ENCODE measurements at places on chromosomes 6 and 20.
A peak's percentile ranks its signal among the peaks of the same experiment; 100 is the strongest.

DNA sequence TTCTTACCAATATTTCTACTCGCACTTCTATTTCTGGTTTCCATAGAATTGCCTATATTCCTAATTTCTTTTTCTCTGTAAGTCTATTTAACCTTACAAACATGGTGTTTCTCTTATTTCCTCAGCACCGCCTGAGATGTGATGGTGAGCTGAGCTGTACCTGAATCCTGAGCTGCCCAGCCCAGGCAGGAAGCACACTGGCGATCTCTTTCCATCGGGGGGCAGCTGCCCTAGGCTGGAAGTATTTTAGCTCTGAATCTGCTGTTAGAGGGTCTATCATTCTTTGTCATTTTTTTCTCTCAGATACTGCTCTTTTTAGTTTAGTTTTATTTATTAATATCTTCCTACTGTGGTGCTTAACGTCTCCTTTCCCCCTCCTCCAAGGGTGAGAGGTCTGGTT, 173.4 kb upstream of the SLC35B3 start:
- DNase-seq, result no peak

- no peak for DNase-seq
Observed at GRCh38 chr20:8842525-8842924, 226.4 kb upstream of the PLCB4 start.

GRCh38 chr20:61886721-61887595, 178.7 kb downstream of the TAF4 start:
- no peak for DNase-seq

GRCh38 chr6:69423785-69424184, 373.0 kb downstream of the LMBRD1 start:
- DNase-seq, result no peak

- peak; percentile 68 for DNase-seq
Observed at GRCh38 chr6:35082046-35082732, 59.0 kb downstream of the TCP11 start.

DNA sequence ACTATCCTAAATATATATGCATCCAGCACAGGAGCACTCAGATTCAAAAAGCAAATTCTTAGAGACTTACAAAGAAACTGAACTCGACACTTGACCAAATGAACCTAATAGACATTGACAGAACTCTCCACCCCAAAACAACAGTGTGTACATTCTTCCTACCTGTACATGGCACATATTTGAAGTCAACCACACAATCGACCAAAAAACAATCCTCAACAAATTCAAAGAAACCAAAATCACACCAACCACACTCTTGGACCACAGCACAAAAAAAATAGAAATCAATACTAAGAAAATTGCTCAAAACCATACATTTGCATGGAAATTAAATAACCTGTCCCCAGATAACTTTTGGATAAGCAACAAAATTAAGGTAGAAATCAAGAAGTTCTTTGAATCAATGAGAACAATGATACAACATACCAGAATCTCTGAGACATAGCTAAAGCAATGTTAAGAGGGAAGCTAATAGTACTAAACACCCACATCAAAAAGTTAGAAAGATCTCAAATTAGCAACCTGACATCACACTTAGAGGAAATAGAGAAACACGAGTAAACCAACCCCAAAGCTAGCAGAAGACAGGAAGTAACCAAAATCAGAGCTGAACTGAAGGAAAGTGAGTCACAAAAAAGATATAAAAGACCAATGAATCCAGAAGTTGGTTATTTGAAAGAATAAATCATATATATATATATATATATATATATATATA, 12.5 kb upstream of the TREM1 start:
- no peak for DNase-seq

GRCh38 chr6:51842804-51843378, 244.5 kb downstream of the PKHD1 start:
- DNase-seq, result no peak

DNA sequence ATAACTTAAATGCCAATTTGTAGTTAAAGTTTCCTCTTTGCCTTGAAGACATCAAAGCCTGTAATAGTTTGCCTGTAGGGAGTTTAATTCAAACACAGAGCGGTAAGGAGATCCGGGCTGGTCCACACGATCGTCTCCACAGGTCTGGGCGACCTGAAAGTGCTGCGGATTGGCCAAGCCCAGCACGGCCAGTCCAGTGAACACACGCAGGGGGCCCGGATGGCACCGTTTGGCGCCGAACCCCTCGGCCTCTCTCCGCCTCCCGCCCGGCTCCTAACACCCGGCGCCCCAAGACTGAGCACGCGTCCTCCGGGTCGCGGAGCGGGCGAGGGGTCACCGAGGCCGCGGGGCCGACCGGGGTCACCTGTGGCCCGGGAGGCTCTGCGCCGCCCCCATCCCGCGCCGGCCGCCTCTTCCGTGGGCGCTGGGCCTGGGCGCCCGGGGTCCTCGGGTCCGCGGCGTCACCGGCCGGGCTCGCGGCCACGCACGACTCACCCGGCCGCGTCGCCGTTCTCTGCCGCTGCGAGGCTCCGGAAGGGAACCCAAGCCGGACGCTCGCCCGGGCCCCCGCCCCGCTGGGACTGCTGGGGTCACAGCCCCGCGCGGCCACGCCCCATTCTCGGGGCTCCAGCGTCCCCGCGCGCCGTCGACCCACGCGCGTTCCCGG, 481 bp downstream of the SERPINB6 start:
- DNase-seq, result peak; percentile 93

- DNase-seq, result no peak
Observed at GRCh38 chr20:10113746-10114145, 79.0 kb downstream of the ANKEF1 start.

- no peak for DNase-seq
Observed at GRCh38 chr20:49099011-49099410, 52.9 kb downstream of the CSE1L start.

GRCh38 chr6:4615891-4616290, 160.3 kb upstream of the CDYL start:
- no peak for DNase-seq

GRCh38 chr6:25312703-25313102, 33.5 kb downstream of the CARMIL1 start:
- no peak for DNase-seq

GRCh38 chr20:50798650-50799049, 3.8 kb downstream of the BCAS4 start:
- no peak for DNase-seq

DNA sequence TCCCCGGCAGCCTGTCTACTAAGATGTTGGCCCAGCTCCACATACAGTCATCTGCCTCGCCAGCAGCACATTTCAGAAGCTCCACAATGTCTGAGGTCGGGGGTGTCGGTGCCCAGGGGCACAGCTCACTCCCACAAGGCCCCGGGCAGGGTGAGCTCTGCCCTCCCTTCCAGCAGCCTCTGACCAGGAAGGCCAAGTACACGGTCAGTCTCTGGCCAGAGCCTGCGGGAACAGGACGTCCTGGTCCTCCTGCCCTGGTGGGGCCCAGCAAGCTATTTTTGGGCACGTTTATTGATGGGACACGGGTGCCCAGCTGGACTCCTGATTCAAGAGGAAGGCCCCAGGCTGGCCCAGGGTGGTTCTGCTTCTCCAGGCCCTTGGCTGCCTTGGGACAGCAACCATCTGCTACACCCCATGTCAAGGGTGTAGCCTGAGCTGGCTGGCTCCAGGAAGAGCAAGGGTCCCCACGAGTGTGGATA, 114.9 kb upstream of the PTPN1 start:
- peak; percentile 92 for DNase-seq

DNA sequence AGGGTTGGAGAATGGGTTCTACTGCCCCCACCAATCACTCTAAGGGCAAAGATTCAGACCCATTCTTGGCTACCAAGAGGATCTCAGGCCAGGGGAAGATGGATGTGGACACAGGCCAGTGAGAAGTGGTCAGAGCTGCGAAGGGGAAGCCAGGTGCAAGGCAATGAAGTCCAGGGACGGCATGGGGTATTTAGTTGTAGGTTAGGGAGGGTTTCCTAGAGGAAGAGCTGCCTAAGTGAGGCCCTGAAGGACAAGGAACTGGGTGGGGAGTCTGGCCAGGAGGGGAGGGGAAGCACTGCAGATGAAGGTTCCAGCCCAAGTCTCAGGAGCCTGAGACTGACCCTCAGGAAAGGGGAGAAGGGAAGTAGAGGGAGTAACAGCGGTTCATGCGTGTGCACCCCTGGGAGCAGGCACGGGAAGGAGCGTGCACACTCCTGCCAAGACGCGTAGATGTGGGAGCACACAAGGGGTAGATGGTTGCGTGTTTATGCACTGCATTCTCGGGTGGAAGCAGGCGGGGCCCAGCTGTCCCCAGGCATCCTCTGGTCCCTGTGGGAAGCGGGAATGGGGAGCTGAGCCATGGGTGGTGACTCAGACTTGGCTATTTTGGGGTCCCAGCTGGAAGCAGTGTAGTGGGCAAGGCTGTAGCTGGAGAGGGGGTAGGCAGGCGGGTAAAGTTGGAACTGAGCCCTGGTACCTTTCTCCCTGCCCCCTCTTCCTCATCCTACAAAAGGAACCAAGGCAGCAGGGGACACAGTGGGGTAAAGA, 3.3 kb downstream of the ACTL10 start:
- no peak for DNase-seq

DNA sequence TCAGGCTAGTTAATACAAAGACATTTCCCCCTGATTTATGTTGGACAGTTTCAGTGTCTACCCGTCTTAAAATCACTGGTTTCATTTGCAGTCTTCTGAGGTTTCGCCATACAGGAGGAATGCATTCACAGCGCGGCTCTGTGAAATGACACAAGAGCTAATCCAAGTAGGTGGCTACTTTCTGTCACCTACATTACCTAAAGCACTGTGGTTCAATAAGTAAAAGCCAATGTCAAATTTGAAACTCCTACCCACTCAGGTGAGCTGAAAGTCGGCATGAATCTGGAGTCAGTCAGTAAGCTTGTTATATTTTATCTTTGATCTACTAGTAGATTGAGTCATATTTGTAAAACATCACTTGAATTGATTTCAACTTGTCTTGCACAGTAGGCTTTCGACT, 370.8 kb downstream of the LAMA2 start:
- DNase-seq, result no peak

- no peak for DNase-seq
Observed at GRCh38 chr6:722077-722524, 29.2 kb upstream of the EXOC2 start.

DNA sequence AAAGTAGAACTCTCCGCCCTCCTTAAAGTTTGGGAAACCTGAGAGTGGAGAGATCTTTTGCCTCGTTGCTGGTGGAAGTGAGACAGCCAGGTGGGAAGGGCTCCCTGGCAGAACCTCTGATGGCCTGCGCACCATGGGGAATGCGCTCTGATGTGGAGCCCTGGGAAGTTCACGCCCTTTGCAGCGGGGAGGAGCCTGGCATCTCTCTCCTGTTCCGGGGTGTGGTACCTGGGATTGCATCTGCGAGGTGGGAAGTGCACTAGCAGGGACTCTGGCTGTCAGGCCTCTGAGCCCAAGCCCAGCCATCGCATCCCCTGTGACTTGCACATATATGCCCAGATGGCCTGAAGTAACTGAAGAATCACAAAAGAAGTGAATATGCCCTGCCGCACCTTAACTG, 159.8 kb downstream of the AKAP7 start:
- no peak for DNase-seq

- no peak for DNase-seq
Observed at GRCh38 chr20:9635750-9636149, 121.4 kb downstream of the LAMP5 start.

DNA sequence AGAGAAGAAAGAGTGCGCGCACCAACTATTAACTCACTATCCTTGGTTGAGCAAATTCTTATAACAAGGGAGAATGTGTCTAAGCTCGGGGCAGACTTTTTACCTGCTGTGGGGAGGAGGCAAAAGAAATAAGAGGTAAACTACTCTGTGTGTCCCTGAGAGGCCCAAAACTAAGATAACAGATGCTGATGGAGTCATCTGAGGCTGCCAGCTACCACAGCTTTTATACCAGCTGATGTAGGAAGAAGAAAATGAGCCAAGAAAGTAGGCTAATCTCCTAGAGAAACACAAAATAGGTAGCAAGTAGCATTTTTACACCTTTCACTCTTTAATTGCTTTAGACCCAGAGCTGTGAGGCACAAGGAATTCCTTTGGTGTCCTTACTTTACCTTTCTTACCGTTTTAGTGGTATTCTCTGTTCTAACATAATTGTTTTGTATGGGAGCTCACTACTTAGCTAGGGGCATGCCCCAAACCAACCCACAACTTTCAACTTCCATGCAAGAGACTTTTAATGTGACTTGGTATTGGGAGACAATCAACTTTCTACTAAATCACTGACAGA, 27.8 kb upstream of the PIM1 start:
- no peak for DNase-seq

DNA sequence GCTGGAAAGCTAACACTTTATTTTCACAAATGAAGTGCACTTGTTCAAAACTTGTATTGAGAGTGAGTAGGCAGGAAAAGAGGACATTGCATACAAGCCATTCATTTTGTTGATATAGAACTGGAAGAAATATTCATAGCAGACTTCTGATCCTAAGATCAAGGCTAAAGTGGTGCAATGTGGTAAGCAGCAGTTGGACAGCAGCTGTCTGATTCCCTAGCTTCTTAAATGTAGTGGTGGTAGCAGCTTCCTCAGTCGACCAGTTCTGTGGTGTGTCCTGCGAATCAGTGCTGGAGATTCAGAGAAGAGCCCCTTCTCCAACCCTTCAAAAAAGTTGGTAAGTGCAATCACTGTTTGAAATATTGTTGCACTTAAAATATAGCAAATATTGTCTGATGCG, 281.7 kb upstream of the GJE1 start:
- no peak for DNase-seq

DNA sequence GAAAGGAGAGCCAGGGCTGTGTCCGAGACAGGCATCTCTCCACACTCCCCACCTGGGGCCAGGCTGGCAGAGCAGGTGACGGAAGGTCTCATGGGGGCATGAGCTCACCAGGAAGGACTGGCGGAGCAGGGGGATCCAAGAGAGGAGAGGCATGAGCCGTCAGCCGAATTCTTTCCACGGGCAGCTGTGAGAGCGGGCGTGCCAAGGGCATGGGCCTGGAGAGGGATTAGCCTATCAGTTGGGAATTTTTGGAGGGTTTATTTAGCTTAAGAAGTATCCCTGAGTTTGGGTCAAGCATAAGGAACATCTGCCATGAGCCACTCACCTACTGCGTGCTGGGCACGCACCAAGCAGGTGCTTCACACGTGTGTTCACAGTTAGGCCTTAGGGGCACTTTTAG, 60.2 kb upstream of the ZNFX1 start:
- no peak for DNase-seq

DNA sequence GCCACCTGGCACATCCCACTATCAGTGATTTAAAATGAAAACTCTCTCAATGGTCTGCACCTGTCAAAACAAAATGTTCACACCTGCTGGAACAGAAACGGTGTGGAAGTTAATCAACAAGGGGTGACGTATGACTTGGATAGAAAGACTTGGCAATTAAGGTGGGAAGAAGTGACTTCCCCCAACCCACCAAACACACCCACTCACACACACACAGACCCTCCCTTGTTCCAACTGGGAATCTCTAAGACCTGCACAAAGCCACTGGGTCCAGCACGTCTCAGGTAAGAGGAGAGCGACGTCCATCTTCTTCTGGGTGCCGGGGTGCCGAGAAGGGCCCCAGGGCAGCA, 25.1 kb upstream of the TCFL5 start:
- DNase-seq, result no peak

DNA sequence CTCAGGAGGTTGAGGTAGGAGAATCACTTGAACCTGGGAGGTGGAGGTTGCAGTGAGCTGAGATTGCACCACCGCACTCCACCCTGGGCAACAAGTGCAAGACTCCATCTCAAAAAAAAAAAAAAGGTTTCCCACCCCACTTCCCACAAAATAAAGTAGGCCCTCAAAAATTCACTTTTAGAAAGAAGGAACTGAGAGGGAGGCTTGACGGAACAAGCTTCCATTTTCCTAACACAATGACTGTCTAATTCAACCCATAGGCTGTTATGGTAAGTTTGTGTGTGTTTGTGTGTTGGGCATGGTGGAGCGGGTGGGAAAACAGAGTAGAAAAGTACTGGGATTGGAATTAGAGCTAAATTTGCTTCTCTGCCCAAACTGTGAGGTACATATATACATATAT, 98.4 kb upstream of the MAN1A1 start:
- DNase-seq, result no peak
